CD4-positive, alpha-beta T cell treated with Interleukin-10 for 1 hour (primary cell): ENCODE measurements at places on chromosomes 6 and 20.
A peak's percentile ranks its signal among the peaks of the same experiment; 100 is the strongest.

GRCh38 chr6:91697010-91697695, 1110.3 kb upstream of the MAP3K7 start:
- no peak for DNase-seq

DNA sequence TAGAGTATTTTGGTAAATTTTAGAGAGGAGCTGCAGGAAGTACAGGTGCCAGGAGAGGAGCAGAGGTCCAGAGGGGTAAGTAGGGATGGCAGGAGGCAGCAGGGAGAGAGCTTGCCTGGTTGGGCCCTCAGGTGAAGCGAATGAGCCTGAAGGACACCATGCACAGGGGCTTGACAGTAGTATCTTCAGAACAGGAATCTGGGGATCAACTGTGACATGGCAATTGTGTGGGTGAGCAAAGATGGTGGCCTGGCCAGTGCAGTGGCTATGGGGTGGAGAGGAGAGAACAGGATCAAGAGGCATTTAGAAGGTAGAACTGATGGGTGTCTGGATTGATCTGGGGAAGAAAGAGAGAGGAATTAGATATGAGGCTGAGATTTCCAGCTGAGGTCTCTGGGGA, 68.7 kb upstream of the RNF24 start:
- no peak for DNase-seq

- no peak for DNase-seq
These were observed 144.5 kb upstream of the SLC24A3 start for GRCh38 chr20:19067986-19068385.

DNA sequence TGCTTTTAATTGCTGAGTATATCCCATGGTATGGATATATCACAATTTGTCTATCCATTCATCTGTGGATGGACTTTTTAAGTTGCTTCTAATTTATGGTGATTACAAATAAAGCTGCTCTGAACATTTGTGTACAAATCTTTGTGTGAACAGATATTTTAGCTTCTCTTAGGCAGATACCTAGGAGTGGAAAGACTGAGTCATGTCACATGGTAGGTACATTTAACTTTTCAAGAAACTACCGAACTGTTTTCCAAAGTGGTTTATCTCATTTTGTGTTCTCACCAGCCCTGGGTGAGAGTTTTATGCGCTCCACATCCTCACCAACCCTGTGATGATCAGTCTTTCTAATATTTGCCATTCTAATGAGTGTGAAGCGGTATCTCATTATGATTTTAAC, 31.0 kb upstream of the ZNFX1 start:
- no peak for DNase-seq

DNA sequence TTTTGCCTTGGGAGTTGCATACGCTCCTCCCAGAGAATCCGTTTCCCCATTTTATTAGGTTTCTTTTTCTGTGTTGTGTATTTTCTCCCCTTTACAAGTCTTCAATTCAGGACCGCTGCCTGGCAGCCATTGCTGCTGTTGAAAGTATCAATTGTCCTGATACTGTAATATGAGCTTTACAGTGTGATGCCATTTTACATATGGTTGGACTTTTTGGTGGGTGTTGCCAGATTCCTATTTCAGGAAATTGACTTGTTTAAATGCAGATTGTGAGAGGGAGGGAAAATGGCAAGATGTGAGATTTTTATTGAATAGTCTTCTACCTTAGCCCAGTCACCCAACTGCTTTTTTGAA, 1.2 kb downstream of the PANK2 start:
- DNase-seq = peak; percentile 27

- DNase-seq = no peak
These were observed 19.6 kb upstream of the CLIC5 start for GRCh38 chr6:46035242-46035641.

GRCh38 chr20:48812600-48813445, 15.0 kb downstream of the PREX1 start:
- DNase-seq = no peak

GRCh38 chr6:17470938-17471327, 77.5 kb downstream of the CAP2 start:
- no peak for DNase-seq

GRCh38 chr6:56484669-56485068, 158.0 kb downstream of the DST start:
- no peak for DNase-seq

DNA sequence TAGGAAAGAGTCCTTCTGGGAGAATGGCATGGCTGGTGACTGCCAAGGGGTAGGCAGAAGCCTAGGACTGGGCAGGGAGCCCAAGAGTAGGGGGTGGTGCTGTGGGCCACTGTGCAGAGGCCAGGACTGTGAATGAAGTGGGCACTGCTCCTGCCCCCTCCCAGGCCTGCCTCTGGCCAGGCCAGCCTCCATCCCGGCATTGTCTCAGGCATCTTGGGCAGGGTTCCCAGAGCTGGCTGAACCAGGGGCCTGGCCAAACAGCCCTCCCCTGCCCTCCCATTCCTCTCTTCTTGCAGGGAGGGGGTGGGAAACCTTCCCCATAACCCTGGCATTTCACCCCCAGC, 81.6 kb downstream of the MRPL14 start:
- DNase-seq = no peak

GRCh38 chr6:168022488-168023321, 25.2 kb downstream of the KIF25 start:
- DNase-seq = no peak

DNA sequence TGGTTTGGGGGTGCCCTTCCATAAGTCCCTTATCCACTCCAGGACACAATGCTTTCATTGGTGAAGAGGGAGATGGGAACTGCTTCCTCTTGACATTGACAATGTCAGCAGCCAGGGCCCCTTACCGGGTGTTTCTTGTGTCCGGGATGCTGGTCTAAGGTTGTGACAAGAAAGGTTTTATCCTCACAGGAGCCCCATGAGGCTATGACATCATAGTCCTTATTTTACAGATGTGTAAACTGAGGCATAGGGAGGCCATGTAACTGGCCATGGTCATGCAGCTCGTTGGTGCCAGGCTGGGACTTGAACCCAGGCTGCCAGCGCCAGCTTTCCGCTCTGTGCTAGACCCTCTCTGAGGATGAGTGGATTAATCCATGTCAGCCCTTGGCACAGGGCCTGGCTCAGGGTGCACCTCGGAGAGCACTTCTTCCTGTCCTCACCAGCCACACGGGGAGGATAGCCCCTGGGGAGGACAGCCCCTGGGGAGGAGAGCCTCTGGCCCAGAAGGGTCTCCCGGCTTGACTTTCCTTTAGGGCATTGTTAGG, 157.3 kb downstream of the SYCP2 start:
- no peak for DNase-seq

- no peak for DNase-seq
These were observed 79.4 kb upstream of the NRN1 start for GRCh38 chr6:6085928-6086668.

DNA sequence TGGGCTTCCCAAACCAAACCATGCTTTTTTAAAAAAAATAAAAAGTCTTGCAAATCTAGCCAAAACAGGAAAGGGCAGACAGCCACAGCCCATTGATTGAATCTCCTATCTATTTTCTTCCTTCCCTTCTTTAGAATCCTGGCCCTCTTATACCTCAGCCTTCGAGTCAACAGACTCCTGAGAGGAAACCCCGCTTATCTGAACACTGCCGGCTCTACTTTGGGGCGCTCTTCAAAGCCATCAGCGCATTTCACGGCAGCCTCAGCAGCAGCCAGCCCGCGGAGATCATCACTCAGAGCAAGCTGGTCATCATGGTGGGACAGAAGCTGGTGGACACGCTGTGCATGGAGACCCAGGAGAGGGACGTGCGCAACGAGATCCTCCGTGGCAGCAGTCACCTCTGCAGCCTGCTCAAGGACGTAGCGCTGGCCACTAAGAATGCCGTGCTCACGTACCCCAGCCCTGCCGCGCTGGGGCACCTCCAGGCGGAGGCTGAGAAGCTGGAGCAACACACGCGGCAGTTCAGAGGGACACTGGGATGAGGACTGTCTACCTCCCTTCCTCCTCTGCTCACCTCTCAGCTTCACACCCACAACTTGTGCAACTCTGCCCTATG, 10.1 kb upstream of the RTF2 start:
- DNase-seq = no peak

DNA sequence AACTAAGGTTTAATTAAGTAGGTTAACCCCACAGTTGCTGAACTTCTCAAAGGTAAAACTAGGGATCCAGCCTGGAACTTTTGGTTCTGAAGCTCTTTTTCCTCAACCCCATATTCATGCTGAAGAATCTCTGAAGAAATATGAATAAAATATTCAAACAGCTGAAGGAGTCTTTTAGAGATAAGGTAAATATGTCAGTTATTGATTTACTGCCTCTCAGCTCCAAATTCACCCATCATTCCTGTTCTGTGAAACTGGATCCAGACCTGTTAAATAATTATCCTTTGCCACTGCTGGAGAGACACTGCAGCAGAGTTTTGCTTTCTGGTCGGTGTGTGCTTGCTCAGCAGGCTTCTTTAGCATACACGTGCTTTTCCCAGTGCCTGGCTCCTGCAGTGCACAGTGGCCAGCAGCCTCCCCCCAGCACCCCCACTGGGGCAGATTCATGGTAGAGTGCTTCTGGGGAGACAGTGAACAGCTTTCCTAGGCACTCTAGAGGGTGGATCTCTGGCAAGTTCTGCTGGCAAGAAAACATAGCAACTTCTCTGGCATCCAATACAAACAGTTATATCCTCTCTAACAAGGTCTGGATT, 62.0 kb upstream of the BCLAF1 start:
- DNase-seq = no peak

GRCh38 chr6:37277001-37277409, 19.1 kb upstream of the TMEM217 start:
- DNase-seq = no peak

DNA sequence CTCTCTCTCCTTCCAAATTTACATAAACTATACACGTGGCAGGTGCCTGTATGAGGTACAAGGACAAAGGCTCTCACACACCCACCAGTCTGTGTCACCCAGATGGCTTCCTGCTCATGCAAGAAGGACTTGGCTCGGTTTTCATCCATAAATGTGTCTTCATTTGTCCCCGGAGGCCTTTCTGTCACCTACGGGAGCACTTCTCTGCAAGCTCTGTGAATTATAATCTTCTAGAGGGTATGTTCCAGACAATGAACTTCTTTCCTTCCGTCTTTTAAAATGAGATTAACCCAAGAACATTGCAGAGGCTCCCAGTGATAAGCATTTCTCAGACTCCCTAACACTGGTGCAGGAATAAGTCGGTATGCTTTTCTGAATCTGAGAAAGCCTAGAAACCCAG, 123.6 kb downstream of the PTPRT start:
- no peak for DNase-seq

DNA sequence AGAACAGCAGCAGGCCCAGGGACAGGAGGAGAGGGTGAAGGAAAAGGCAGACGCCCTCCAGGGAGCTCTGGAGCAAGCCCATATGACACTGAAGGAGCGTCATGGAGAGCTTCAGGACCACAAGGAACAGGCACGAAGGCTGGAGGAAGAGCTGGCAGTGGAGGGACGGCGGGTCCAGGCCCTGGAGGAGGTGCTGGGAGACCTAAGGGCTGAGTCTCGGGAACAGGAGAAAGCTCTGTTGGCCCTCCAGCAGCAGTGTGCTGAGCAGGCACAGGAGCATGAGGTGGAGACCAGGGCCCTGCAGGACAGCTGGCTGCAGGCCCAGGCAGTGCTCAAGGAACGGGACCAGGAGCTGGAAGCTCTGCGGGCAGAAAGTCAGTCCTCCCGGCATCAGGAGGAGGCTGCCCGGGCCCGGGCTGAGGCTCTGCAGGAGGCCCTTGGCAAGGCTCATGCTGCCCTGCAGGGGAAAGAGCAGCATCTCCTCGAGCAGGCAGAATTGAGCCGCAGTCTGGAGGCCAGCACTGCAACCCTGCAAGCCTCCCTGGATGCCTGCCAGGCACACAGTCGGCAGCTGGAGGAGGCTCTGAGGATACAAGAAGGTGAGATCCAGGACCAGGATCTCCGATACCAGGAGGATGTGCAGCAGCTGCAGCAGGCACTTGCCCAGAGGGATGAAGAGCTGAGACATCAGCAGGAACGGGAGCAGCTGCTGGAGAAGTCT, 25.5 kb downstream of the C20orf173 start:
- no peak for DNase-seq

- no peak for DNase-seq
These were observed 3.7 kb downstream of the FOXF2 start for GRCh38 chr6:1392813-1393640.

GRCh38 chr20:62989201-62989601, 17.6 kb downstream of the BHLHE23 start:
- peak; percentile 29 for DNase-seq

GRCh38 chr20:38094373-38094891, 60.9 kb downstream of the RPRD1B start:
- DNase-seq = peak; percentile 62

- no peak for DNase-seq
These were observed 139.6 kb downstream of the MAP3K4 start for GRCh38 chr6:161130967-161131766.

GRCh38 chr6:89985751-89986493, 91.7 kb downstream of the GJA10 start:
- DNase-seq = no peak

- DNase-seq = no peak
These were observed 65.5 kb upstream of the AFDN start for GRCh38 chr6:167760979-167761793.
